ENCODE measurements at places on chromosomes 13 and 19.

DNA sequence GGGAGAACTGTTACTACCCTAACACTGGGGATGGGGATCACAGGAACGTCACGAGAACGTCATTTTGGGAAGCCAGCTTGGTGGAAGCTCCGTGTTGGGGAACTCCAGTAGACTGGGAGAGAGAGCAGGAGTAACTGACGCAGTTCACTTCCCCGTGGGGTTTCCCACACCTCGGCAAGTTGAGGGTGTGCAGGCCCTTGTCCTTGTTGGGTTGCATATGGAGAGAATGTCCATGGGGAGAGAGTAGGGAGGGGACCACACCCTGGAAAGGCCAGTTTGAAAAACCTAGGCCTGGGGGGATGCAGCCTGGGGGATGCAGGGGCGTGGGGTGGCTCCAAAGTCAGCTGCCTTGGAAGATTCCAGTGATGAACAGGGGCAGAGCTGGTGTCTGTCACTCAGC lies 50.7 kb upstream of the MCF2L start:
- no peak for DNase-seq

DNA sequence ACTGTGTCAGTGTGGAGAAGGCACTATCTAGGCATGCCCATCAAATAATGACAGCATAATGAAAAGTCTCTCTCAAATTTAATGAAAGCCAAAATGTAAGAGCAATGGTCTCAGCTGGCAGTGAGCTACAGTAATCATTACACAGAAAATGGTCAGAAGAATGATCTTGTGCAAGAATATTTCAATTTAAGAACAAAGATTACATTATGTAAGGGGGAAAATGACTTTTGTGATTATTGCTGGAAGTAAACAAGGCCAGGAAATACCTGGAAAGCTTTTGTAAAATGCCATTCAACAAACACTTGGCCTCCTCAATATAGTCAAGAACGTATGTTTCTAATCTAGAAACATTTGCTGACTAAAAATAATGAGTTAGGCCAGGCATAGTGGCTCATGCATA lies 89.1 kb downstream of the CAB39L start:
- no peak for DNase-seq

GRCh38 chr13:39515224-39515714 lies 87.7 kb downstream of the LHFPL6 start:
- DNase-seq, result no peak

- no peak for DNase-seq
Measured at GRCh38 chr19:5935473-5936291, 21.6 kb downstream of the CAPS start.

DNA sequence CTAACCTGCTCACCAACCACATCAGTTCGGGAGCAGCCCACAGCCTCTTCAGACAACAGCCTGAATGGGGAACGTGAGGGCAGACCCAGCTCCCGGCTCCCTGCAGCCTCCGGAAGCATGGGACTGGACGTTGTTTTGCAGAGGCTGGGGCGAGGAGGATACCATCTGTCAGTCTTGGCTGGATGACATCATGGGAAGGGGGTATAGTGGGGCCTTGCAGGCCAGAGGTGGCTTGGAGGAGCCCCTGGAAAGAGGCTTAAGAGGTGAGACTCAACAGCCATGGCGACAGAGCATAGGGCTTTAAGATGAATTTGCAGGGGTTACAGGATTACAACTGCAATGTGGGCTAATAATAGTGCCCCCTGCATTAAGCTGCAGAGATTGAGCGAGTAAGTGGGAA lies 1.5 kb downstream of the FXYD3 start:
- DNase-seq, result no peak

GRCh38 chr19:43465468-43466120 lies at the start of gene LYPD3:
Gene LYPD3, minus strand, starts transcription at chr19:43465608. Its CDS starts 37 bp downstream, at chr19:43465571.
- DNase-seq, result peak; percentile 24

DNA sequence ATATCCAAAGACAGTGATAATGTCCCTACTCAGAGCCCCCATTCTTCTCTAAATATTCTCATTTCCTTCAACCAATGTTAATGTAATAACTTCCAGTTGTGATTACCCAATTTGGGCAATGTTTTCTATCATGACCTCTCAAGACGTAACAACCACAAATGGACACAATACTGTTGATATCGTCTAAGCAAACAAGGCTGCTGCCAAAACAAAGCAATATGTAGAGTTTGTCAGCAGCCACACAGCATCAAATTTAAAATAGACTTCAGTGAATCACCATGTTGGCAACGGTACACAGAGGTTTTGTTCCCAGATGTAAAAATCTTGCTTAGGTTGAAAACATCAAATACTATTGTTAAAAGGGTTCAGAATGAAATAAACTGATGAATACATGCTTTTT lies 205.1 kb downstream of the DACH1 start:
- no peak for DNase-seq

DNA sequence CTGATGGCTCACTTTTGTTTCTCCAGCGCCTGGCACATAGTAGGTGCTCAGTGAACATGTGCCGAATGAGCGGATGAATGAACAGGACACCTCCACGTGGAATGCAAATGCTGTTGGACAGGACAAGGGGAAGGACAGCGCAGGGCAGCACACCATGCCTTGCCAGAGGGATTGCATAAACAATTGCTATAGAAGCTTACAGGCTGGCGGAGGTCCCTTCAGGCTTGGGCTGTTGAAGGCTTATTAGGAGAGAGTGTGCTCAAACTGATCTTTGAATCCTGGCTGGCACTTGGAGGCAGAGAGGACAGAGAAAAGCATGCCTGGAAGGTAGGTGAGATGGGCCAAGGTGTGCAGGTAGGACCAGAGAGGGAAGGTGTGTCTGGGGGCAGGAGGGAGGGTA lies 35.9 kb upstream of the ZNF536 start:
- DNase-seq, result no peak

DNA sequence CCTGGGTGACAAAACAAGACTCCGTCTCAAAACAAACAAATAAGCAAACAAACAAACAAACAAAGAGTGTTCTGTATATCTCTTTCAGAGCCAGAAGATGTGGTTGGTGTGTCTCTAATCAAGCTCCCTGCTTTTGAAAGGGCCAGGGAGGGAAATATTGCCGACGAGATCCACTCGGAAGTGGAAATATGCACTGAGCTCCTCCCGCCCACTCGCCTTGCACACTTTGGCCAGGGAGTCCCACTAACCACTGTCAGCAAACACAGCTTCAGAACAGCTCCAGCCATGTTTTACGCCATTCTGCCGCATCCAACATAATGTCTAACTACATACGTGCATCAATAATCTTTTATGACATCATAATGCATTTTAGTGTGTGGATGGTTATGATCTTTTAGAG lies 155.5 kb upstream of the VSTM2B start:
- DNase-seq, result no peak

DNA sequence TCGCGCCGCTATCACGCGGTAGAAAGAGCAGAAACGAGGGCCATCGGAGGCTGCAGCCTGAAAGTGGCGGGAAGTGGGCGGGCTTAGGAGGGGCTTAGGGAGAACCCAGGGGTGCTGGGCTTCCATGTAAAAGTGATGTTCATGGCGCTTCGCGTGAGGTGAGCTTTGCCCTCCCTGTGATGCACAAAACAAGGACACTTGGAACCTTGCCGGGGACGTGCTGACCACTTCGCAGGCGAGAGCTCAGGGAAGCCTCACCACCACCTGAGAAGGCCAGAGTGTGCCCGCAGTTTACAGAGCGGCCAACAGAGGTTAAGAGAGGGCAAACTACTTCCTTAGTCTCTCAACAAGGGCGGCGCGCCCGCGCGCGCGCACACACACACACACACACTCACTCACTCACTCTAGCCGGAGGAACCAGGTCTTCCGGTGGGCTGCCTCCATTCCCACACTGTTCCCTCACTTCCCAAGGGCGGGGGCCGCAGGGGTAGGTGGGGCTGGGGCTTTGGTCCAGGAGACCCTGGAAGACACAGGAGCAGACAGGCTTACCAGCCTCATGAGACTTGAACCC lies 651 bp downstream of the GAPDHS start:
- peak; percentile 91 for DNase-seq

- no peak for DNase-seq
Measured at GRCh38 chr19:29364999-29365398, 152.0 kb upstream of the UQCRFS1 start.

DNA sequence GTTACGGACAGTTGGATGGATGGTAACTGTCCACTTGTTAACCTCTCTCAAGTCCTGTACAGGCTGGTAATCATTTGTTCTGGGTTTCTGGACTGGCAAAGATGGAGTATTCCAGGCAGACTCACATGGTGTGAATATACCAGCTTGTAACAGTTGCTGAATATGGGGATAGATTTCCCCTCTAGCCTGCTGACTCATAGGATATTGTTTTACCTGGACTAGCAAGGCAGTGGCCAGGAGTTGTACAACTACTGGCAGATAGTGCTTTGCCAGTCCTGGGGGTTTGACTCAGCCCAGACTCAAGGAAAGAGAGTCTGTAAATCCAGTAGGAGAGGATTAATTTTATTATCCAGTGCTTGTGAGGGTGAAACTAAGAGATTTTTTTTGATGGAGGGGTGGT lies 74.0 kb downstream of the ZNF100 start:
- DNase-seq, result no peak

GRCh38 chr13:42991898-42992763 lies at the start of gene EPSTI1:
Gene EPSTI1, minus strand, starts transcription at chr13:42992241. Its CDS starts 76 bp downstream, at chr13:42992165.
- DNase-seq, result peak; percentile 92

GRCh38 chr19:2488942-2489731 lies 13.2 kb downstream of the GADD45B start:
- peak; percentile 65 for DNase-seq

- DNase-seq, result no peak
Measured at GRCh38 chr13:59086147-59086546, 1077.6 kb downstream of the DIAPH3 start.
